GOT3 (cell line): ENCODE measurements at places on chromosomes 4 and X.

- DNase-seq: no peak
Measured at GRCh38 chr4:174631901-174632758, 109.8 kb upstream of the HPGD start.

DNA sequence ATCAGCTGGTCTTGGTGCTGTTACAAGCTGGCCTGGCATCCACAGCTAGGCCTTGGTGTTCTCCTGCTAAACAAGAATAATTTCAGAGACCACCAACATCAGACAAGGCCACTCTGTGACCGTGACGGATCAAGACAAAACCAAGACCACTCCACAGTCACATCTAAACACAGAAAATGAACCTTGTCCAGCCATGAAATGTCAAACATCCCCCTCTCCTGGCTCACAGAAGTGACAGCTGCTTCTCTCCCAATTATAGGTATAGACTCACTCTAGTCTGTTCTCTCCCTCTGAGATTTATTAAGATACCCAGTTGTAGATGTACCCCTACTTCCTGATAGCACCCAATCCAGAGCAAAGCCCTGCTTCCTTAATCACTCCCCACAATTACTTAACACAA lies 40.4 kb downstream of the EFHC2 start:
- no peak for DNase-seq

DNA sequence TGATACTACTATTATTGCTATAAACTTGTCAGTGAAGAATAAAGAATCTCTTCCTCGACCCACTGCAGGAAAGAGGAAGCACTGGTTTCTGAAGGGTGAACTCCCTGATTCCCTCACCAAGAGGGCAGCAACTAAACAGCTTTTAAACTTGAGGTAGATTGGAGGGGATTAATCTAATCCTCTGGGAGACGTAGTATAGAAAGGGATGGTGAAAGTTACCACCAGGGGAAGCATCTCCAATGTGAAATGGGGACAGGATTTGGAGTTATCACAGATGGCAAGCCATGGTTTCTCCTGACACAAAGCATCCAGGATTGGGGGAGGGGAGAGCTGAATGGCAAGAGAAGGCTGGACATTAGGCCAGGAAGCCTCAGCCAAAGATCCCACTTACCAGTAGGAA lies 62.7 kb upstream of the PTPN13 start:
- no peak for DNase-seq

GRCh38 chr4:2047031-2047660 lies 12.0 kb upstream of the NAT8L start:
- DNase-seq: no peak

DNA sequence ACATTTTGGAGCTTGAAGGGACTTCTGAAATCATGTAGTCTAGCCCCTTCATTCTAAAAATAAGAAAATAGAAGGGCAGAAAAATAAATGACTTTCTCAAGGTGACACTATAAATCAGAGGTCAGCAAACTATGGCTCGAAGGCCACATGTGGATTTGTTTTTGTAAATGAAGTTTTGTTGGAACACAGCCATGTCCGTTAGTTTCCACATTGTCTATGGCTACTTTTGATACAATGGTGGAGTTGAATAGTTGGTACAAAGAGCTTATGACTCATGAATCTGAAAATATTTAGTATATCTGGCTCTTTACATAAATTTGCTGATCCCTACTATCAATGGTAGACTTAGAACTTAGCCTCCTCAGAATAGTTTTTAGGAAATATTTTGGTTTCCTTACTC lies 302.4 kb upstream of the PRPS2 start:
- no peak for DNase-seq

DNA sequence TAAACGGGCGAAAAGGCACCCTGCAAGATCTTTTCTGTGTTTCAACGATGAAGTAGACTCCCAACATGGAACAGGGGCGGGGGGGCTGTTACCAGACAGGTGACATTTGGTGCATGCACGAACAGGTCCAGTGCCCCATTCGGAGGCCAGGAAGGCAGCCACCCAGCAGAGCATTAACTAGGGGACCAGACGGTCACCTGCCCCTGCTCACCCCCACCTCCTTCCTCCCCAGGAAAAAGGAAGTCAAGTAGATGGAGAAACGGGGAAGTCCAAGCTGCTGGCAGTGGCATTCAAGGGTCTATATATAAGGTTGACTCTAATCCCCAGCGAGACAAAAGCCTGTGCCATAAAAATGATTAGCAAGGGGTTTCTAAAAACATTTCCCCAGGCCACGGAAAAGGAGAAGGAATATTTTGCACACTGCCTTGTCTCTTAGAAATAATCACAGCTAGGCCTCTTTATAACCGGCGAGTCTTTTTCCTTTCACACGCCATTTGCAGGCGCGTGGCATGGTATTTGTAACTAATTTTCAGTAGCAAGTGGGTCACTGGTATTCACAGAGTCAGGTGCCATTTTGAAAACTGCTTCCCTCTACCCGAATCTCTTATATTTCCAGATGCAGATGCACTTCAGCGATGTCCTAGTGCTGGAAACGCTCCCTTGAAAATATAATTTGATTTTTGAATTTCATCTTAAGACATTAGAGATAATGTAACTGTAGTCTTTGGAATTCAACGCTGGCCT lies 1.2 kb upstream of the TMSB4X start:
- DNase-seq: no peak

DNA sequence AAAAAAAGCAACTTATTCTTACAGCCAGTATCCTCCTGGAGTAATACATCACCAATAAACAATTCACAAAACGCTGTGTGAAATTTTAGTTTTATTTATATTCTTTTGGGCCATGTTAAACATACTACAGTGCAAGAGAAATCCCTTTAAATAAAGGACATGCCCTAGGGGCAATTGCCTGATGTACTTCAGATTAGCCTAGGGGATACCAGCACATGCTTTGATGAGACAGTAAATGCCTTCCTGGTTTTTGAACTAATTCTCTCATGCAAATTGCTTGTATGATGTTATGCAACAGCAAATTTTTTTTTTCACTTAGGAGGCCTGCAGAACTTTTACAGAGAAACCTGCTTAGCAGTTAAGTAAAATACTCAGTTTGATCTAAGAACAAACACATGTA lies 711.9 kb upstream of the FRG1 start:
- no peak for DNase-seq

DNA sequence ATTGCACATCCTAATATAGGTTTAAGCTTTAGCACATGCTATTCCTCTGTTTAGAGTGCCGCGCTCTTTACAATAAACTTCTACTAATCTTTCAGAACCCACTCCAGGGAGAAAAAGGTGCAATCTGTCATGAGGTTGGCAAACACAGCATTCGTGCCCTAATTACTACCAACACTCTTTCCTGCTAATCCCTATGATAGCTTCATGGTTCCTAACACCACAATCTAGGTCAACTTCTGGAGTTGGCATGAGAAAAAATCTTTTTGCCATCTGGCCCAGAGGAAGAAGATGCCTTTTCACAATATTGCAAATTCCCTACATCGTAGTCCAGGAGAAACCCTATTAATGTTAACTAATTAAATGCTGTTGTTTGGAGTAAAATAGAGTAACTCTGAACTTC lies 39.6 kb downstream of the TMA16 start:
- no peak for DNase-seq

DNA sequence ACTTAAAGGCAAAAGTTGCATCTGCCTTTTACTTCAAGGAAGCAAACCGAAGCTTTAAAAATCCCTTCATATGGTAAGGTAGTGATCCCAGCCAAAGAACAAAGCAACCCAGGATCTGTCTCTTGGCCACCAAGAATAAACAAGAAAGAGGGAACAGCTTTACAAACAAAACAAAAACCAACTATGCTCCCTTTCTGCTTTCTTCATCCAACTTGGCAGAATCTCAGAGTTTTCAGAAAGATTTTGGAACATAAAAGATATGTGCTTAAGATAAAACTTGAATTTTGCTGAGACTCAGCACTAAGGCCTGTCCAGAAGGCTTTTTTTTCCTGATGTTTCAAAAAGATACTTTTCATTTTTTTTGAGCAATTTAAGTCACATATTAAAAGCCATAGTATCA lies 94.0 kb downstream of the COL4A6 start:
- DNase-seq: no peak

- no peak for DNase-seq
Measured at GRCh38 chr4:41455206-41455605, 82.8 kb upstream of the LIMCH1 start.

DNA sequence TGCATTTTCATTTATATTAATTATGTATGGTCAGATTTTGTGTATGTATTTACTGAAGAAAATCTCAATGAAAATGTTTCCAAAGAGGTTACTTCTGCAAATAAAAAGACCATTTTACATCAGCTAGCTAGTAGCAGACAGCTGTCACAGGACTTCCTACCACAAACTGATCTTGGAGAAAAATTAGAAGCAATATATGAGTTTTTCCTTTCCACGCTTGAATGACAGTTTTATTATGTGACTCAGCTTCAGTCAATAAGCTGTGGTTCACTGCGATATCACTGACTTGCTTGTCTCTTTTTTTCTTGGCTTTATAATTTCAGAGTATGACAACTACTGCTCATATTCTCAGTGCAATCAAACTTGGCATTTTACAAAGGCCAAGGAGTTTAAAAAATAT lies 787.4 kb upstream of the GALNTL6 start:
- DNase-seq: no peak

- no peak for DNase-seq
Measured at GRCh38 chr4:118351851-118352827, 664 bp downstream of the PRSS12 start.

- no peak for DNase-seq
Measured at GRCh38 chrX:63350465-63350877, 661 bp downstream of the SPIN4 start.

GRCh38 chr4:71377561-71377960 lies 38.7 kb downstream of the SLC4A4 start:
- no peak for DNase-seq

- no peak for DNase-seq
Measured at GRCh38 chrX:101931136-101931487, 715 bp downstream of the ZMAT1 start.

GRCh38 chr4:88939697-88940096 lies 117.3 kb downstream of the FAM13A start:
- no peak for DNase-seq

DNA sequence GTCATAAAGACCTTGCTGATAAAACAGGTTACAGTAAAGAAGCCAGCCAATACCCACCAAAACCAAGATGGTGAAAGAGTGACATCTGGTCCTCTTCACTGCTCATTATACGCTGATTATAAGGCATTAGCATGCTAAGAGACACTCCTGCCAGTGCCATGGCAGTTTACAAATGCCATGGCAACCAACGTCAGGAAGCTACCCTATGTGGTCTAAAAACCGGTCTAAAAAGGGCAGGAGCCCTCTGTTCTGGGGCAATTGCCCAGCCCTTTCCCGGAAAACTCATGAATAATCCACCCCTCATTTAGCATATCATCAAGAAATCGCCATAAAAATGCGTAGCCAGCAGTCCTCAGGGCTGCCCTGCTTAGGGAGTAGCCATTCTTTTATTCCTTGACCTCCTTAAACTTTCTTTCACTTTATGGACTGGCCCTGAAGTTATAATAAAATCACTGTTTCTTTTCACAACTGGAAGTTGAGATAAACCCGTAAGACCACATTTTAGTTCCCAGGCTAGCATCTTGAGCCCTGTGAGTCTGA lies 260.5 kb upstream of the FAT1 start:
- DNase-seq: no peak

DNA sequence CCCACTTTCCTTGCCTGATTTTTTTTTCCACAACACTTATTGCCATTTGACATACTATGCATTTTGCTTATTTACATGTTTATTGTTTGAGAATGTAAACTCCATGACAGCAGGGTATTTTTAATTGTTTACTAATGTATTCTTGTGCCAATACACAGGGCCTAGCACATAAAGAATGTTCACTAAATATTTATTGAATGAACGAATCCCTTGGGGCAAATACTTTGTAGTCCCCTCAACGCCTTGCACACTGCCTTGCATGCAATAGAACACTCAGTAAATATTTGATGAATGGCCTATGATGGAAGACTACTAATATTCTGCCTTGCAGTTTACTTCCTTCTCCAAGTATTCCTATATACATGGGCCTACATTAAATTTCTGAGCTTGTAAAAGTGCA lies 1.4 kb upstream of the PRPS1 start:
- no peak for DNase-seq

DNA sequence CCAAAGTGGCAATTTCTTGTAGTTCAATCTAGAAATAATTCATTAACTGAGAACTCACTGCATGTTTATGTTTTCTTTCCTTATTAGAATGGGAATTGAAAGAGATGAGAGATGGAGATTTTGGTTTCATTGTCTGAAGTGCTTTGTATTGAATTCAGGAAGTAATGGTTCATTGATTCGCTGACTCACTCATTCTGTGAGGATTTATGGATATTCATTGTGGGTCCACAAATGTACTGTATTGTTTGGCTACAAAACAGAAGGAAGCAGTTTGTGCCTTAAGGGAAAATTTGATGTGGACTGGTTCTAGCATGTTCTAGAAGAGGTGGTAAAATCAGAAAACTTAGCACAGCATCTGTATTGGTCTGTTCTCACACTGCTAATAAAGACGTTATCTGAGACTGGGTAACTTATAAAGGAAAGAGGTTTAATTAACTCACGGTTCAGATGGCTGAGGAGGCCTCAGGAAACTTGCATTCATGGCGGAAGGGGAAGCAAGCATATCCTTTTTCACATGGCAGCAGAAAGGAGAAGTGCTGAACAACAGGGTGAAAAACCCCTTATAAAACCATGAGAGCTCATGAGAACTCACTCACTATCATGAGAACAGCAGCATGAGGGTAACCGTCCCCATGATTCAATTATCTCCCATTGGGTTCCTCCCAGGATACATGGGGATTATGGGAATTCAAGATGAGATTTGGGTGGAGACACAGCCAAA lies 132.3 kb upstream of the VCX3A start:
- DNase-seq: no peak

- no peak for DNase-seq
Measured at GRCh38 chr4:729336-730315, 24.0 kb downstream of the PCGF3 start.
